ENCODE measurements at places on chromosomes 3 and 15.

DNA sequence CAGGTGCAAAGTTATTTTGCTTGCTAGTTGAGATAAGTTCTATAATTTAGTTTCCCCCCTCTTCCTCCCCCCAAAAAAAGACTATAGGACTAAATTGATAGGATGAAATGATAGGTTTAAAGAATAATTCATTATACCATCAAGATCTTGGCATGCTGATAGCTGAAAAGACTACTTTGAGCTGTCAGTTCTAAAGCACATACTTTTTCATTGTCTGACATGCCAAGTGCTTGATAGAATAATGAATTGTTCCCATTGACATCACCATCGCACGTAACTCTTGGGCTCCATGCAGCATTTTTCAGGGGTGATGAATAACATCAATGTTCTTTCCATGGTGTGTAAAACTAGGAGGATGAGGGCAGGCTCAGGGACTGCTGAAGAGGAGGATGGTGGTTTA is 32.3 kb upstream of the TAFA4 start:
- DNase-seq: no peak

- DNase-seq: no peak
Observed at GRCh38 chr3:183584246-183584913, 28.9 kb upstream of the KLHL6 start.

DNA sequence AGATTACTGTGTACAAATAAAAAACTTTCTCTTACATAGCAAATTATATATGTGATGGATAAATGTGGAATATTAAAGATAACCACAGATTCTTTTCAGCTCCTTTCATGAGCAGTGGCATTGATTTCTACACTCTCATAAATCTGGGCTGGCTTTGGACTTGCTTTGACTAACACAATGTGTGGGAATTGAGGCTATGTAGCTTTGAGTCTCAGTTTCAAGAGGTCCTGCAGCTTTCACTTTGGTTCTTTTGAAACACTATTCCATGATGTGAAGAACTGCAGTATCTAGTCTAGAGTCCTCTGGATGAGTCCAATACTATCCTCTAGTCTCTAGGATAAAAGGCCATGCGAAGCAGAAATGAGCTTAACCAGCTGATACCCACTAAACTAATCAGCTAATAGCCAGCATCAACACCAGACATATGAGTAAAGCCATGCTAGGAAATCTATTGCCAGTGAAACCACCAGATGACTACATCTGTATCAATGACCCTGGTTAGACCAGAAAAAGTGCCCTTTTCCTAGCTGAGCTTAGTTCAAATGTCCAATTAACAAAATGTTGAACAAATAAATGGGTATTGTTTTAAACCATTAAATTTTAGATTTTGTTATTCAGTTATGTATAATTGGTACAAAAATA is 274.9 kb upstream of the ZPLD1 start:
- DNase-seq: no peak

- no peak for DNase-seq
Observed at GRCh38 chr3:150623945-150624344, 20.8 kb downstream of the SELENOT start.

All from activated T-helper 9 cell treated with anti-CD3 and anti-CD28 coated beads, Interleukin-2, amount 50 U/mL, for 16 hours (primary cell).